Substantia nigra (tissue), 51 donors: ENCODE measurements at places on chromosomes 16 and 17.

- DNase-seq = no peak
Observed at GRCh38 chr17:45247429-45248131, 14.3 kb downstream of the SPATA32 start.

DNA sequence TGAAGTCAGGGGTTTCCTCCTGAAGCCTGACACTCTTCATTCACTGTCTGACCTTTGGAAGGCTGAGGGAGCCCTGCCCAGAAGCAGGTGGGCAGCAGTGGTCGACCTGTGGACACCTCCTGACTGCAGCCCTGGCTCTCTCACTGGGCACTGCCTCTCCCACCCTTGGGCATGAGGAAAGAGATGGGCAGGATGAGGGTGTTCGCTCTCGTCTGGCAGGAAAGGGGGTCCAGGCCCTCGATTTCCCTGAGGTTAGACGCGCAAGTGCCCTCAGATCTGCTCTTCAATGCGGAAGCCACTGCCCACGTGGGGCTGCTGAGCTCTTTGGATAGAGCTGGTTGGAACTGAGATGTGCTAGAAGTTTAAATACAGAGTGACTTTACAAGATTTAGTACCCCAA lies 171.9 kb downstream of the AHSP start:
- no peak for DNase-seq

DNA sequence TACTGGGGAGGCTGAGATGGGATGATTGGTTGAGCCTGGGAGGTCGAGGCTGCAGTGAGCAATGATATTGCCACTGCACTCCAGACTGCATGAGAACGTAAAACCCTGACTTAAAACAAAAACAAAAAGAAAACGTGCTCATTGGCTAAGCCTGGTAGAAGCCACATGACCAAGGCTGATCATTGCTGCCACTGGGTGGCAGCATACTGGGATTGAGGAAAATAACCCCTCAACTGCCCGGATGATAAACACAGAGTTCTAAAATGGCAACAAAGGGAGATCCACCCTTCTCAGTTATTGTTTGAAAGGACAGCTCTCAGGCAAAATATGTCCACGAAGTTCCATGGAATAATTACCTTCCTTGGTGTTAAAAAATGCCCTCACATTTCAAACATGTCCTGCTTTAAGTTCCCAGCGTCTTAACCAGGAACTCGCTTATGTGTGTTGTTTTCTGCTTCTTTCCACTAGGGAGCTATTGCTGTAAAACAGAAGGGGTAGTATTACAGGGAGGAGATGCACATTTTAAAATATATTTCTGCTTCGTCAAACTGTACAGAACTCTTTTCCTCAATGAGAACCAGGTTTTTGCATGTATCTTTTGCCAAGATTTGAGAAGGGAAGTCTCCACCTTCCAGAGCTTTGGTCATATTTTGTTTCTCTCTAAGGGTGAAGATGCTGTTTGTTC lies 675.3 kb downstream of the MAF start:
- DNase-seq = peak; percentile 7

GRCh38 chr16:56448005-56448404 lies 3.1 kb downstream of the NUDT21 start:
- DNase-seq = no peak

- DNase-seq = no peak
Observed at GRCh38 chr16:73420244-73420643, 372.3 kb upstream of the ZFHX3 start.

DNA sequence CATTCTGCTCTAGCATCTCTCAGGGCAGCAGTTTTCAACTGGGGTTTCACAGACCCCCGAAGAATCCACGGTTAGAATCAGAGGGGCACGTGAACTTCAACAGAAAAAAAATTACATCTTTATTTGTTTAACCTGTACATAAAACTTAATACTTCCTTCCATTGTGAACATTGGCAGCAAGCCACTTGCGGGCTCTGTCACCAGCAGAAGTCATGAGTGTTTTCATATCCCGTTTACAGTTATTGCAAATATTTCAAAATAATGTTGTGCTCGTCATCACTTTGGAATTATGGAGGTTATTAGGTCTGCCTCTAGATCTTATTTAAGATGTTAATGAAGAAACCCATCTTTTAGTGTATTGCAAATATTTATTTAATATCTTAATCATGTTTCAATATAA lies 109.8 kb downstream of the SDR42E1 start:
- no peak for DNase-seq

- no peak for DNase-seq
Observed at GRCh38 chr17:60971515-60972369, 294.1 kb downstream of the BCAS3 start.

- DNase-seq = no peak
Observed at GRCh38 chr16:77684181-77684526, 38.2 kb upstream of the NUDT7 start.

DNA sequence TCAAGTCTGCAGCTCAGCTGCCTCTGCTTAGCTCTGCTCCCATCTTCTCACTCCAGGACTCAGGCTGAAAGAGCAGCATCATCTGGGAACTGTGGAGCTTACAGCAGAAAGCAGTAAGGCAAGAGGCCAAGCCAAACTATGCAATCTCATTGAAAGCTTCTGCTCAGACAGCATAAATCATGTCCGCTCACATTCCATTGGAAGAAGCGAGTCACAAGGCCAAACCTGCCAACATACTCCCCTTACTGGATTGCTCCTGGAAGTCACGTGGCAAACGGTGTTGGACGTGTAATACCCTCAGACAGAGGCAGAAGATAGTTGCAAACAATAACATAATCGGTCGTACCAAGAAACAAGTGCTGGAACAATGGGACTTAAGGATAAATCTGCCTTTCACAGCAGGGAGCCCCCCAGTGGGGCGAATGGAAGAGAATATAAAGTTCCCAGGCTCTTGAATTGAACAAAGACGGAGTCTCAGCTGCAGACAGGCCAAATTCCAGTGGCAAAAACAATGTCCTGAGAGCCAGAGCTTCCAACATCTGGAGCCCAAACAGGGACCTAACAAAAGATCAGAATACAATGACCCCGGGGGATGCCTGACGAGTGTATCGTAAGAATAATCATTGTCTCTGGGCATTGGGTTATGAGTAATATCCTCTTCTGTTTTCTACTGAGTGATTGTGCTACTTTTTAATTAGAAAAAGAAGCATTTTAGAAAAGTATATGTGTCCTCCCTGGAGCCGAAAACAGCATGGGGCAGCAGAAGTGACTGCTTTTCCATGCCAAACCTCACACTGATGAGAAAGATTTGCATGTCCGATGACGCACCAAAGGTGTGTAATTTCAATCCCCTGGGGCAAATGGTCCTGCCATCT lies 68.4 kb downstream of the CMC2 start:
- DNase-seq = no peak

GRCh38 chr16:58732545-58733247 lies 1.4 kb downstream of the GOT2 start:
- DNase-seq = no peak

DNA sequence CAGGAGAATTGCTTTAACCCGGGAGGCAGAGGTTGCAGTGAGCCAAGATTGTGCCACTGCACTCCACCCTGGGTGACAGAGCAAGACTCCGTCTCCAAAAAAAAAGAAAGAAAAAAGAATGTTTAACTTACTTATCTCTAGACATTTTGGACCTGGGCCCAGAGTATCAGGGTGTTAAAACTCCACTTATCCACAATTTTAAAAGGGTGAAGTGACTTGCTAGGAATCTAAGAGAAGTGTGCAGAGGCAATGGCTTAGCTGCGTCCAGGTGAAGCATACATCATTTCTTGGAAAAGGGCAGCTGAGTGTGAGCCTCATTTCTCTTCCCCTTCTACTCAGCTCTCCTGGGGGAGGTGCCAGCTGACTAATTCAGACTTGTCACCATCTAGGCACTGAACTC lies 25.1 kb downstream of the ALDH3A2 start:
- DNase-seq = no peak

- DNase-seq = no peak
Observed at GRCh38 chr17:43418441-43419374, 19.9 kb downstream of the ARL4D start.

DNA sequence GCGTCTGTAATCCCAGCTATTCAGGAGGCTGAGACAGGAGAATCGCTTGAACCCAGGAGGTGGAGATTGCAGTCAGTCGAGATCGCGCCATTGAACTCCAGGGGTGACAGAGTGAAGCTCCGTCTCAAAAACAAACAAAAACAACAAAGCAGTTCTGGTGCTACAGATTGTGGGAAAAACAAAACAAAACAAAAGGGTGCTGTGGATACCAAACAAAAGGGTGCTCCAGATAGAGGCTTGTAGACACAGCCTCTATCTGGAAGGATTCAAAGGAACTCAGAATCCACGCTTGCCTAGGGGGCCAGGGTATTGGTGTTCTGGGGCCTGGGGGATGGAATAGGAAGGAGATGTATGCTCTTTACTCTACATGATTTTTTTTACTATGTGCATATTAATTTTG lies 2.5 kb downstream of the MYLK3 start:
- no peak for DNase-seq

DNA sequence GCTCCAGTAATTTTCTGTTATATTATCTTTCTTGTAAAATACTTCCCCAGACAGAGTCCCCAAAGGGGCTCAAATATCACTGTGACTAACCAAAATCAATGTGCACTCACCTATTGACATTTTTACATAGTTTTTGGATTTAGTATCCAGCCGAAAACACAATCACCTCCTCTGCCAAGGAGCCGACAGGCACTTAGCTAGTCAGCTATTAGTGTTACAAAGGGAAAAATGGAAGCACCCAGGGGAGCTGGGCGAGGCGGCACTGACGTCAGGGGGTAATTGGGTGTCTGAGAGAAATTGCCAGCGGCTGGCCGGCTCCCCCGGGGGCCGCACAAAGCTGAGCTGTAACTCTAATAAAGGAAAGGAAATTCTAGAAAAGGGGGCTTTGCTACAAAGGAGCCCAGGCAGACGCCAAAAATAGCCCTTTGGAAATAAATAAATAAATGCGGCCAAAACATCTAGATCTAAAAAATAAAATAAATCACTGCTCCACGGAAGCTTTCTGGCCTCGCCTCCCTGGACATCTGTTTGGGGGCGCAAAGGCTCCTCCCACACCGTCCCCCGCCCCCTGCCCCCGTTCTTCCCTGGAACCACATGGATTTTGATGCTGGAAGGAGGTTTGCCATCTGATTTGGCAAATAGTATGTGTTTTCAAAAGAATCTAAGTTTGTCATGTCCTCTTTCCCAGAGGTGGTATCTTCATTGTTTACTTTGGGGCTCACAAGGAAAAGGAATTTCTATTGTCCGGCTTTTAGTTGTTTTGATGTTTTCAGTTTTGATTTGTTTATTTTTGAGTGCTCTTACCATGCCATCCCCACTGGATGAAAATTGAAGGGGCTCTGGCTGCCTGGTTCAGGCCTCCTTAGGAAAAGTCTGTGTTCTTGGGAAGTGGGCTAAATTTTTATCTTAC lies 156.7 kb downstream of the ZNF423 start:
- no peak for DNase-seq

DNA sequence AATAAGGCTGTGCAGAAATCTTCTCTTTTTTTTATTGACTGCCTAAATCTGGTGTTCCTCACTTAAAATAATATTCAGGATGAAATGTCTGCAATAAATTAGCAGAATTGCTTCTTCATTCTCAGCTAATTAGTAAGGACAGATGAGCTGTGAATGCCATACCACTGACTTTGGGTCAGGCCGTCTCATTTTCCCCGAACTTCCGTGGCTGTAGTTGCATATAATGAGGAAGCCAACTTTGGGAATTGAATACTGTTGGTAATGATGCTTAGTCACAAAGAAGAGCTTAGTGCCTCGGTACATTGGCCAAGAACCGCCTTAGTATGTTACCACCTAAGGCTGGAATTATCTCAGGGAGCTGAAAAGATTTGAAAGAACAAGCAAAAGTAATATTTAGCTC lies 47.6 kb downstream of the NUP93 start:
- DNase-seq = no peak

GRCh38 chr17:54903375-54903774 lies 2.7 kb downstream of the TOM1L1 start:
- DNase-seq = no peak

DNA sequence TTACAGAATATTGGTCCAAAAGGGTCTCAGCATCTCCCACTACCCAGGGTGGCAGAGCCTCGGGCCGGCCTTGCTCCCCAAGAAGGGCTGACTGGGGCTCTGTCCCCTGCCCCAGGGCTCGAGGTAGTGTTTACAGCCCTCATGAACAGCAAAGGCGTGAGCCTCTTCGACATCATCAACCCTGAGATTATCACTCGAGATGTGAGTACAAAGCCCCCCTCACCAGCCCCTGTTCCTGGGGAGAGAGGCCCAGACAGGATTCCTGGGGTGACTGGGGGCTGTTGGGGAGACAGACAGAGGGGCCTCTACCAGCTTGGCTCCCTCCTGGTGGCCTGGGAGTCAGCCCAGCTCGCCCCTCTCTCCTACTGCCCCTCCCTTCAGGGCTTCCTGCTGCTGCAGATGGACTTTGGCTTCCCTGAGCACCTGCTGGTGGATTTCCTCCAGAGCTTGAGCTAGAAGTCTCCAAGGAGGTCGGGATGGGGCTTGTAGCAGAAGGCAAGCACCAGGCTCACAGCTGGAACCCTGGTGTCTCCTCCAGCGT lies 6.1 kb upstream of the NLRC5 start:
- DNase-seq = no peak

- DNase-seq = no peak
Observed at GRCh38 chr17:5413682-5414081, 5.8 kb downstream of the NUP88 start.

DNA sequence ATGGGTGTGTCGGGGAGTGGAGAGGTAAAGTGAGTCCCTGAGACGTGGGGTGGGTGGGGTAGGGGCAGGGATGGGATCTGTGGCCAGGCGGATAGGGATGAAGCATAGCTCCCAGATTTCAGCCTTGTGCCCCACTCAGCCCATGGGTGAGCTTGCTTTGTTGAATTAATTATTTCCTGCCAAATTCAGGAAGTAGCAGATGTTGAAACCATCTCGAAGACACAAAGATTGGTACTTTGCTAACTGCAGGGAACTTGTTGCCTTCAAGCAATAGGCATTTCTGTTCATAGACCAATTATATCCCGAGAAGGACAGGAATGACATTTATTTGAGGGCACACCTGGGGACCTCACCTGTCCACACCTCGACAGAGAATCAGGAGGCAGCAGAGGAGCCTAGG lies 11.0 kb upstream of the C16orf74 start:
- no peak for DNase-seq

DNA sequence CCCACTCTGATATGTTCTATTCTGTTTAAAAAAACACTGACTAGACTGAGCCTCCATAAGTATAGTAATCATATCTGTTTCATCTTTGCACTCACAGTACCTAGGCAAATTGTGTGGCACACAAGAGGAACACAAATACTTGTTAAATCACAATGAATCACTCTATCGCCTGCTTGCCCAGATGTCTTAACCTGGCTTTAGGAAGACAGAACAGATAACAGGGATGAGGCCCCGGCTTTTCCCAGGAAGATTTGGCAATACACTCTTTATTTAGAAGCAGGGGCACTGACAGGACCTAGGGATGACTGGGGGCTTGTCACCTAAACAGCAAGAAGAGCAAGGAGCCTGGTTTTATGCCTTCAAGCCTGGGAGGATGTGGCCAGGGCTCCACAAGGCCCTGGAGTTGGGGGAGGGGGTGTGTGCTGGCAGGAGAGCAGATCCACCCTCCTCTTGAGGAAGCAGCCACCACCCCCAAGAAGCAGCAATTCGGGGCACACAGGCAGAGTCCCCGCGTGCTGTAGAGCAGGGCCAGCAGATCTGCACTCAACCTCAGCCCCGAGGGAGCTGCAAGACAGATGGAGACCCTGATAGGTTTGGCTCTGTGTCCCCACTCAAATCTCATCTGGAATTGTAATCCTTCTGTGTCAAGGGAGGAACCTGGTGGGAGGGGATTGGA lies 41.0 kb upstream of the KSR1 start:
- DNase-seq = no peak

GRCh38 chr16:55077266-55077665 lies 146.6 kb downstream of the IRX5 start:
- DNase-seq = no peak

GRCh38 chr16:51569203-51569931 lies 418.3 kb upstream of the SALL1 start:
- DNase-seq = peak; percentile 47
